Neural crest cell (in vitro differentiated cells): ENCODE measurements at places on chromosomes 11 and 22.

GRCh38 chr11:58958500-58958899, 19.2 kb downstream of the GLYATL1 start:
- DNase-seq = no peak

DNA sequence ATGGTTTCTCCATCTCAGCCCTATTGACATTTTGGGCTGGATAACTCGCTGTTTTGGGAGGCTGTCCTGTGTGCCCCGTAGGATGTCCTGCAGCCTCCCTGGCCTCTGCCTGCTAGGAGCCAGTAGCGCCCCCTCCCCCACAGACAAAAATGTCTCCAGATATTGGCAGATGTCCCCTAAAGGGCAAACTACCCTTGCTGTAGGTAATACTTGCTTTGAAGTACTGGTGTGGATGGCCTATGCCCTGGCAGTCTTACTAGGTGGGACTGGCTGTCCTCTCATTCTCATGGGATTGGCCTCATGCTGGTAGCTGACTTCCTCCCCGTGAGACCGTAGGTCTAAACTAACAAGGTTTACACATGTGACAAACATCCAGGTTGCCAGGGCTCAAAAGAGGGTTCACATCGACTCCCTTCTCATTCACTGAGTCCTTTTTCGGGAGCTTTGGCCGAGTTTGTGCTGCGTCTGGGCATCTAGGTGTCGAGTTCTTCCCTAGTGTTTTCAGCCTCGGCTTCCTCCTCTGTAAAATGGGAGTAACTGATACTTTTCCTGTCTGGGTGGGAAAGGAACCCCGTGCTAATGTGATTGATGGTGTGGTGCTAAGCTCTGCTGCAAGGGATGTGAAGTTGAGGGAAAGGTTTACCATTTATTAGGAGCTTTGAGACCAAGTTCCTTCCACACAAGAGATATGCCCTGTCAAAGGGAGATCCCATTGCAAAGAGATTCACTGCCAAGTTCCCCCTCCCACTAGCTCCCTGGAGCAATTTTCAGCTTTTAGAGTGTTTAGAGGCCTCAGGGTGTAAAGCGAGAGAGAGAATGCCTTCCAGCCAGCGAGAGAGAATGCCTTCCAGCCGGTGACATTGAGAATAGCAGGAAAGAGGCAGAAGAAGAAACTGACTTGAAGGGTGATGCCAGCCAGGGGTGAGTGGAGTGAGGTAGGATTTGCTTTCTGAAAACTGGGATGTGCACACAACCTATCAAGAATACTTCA, 17.0 kb downstream of the PTPRJ start:
- no peak for DNase-seq

- peak; percentile 28 for DNase-seq
Observed at GRCh38 chr11:73342633-73343032, 33.6 kb upstream of the RELT start.

DNA sequence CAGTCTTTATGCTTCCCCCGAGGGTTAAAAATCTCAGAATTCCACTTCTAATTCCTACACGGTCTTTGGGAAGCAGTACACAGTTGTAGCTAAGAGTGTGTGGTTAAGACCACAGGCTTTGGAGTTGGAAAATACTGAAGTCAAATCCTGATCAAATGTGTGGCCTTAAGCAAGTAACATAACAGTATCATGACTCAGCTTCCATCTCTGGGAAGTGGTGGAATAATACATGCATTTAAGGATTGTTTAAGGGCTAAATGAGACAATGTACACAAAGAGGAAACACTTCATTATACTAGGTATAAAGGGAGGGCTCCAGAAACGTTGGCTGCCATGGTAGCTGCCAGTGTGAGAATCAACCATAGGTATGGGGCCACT, 71.5 kb downstream of the FAT3 start:
- no peak for DNase-seq

GRCh38 chr11:68040101-68040956, 1.5 kb downstream of the TCIRG1 start:
- DNase-seq = no peak
